Epithelial cell of prostate (primary cell): ENCODE measurements at places on chromosomes 2 and 18.

GRCh38 chr2:149928011-149928410 is 340.4 kb upstream of the MMADHC start:
- no peak for DNase-seq

DNA sequence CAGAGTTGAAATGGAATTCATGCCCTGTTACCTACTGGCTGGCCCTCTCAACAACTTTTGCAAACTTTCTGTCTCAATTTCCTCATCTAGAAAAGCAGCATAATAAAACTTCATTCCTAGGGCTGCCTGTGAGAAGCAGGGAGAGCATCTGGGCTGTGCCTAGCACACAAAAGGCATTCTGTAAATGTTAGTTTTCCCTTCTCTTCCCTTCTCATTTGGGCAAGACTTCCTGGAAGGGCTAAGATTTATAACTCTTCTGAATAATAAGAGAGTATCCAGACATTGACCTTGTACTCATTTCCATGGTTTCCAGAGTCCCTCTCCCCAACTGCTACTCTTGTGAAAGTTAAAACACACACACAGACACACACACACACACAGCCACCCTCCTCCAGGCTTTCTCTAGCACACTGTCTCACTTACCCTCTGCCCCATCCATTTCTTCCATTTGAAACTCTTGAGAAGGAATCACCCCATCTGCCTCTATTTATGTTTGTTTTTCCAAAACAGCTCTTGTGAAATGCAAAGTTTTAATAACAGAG is 302.1 kb downstream of the SMAD2 start:
- DNase-seq: no peak

GRCh38 chr2:148674063-148675020 is 29.8 kb downstream of the EPC2 start:
- DNase-seq: no peak

DNA sequence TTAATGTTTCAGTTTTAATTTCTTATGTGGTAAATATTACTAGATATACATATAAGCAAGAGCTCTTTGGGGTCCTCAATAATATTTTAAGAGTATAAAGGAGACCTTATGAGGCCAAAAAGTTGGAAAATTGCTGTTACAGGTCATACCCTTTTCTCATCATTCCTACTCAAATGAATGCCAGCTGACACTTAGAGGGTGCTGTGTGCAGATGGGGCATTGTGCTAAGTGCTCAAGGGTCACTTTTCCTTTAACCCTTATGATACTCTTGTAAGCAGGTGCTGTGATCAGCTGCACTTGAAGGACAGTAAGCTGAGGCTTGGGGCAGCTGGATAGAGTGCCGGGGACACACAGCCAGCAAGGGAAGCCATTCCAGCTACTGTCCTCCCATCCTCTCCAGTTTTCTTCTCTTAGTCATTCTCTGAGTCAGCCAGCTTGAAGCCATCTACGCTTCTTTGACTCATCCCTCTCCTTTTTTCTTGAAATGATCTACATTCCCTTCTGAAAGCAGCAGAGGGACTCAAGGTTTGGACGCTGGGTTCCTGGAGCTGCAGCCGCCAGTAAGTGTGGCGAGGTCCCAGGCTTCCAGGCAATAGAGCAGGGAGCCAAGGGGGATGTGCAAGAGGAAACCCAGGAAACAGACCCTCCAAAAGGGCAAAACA is 42.0 kb upstream of the CREB1 start:
- DNase-seq: no peak

- no peak for DNase-seq
Observed at GRCh38 chr2:47599171-47599570, 183.8 kb upstream of the MSH6 start.

- DNase-seq: no peak
Observed at GRCh38 chr2:130892793-130893785, 56.4 kb downstream of the ARHGEF4 start.

- no peak for DNase-seq
Observed at GRCh38 chr2:233756429-233757081, 3.5 kb upstream of the UGT1A1 start.

GRCh38 chr18:23401400-23402347 is 51.4 kb upstream of the RIOK3 start:
- DNase-seq: no peak

DNA sequence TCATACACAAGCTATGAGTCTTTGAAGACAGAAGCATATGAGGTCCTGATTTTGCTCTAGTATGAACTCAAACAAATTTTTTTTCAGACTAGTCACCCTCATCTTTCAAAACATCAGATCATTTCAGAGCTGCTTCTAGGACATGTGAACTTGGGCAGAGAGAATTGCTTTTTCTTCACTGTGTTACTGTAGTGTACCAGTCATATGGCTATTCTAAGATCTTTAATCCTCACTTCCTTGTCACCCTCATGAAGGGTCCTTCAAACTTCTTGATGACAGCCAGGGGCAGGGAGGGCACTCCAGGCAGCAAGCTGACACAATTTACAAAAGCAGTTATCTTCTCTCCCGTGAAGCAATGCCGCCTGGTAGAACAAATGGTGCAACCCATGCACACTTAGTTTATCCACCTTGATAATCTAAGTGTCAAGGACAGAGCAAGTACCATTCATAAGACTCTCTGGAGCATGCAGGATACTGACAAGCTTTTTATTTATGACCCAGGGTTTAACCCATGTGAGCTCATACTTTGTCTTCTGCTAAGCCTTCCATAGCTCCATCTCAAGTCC is 200.6 kb downstream of the DPP10 start:
- no peak for DNase-seq

- no peak for DNase-seq
Observed at GRCh38 chr2:33250417-33251029, 225.9 kb upstream of the RASGRP3 start.

DNA sequence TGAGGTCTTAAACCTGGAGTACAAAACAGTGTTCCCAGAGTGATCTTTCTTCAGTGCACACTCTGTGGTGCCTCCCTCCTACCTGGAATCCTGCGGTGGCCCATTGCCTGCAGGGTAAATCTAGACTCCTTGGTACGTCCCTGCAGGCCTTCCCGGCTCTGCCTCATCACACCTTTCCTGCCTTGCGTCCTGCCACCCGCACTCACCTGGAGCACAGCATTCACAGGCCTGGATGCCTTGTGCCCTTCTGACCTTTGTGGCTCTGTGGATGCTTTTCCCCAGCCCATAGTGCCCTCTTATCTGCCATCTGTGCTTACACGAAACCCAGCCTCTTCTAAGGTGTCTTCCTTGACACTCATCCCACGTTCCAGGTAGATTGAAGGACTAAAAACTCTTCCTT is 62.7 kb downstream of the PRKRA start:
- no peak for DNase-seq

DNA sequence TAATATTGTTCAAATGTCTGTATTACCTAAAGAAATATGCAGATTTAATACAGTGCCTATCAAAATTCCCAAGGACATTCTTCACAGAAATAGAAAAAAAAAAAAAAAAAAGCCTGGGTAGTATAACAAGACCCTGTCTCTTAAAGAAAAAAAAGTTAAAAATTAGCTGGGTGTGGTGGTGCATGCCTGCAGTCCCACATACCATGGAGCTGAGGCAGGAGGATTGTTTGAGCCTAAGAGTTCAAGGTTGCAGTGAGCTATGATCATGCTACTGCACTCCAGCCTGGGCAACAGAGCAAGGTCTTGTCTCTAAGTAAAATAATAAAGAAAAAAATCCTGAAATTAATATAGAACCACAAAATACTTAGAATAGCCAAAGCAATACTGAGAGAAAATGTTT is 51.9 kb downstream of the SLC16A14 start:
- no peak for DNase-seq

- DNase-seq: no peak
Observed at GRCh38 chr2:159146996-159147666, 139.4 kb downstream of the WDSUB1 start.

DNA sequence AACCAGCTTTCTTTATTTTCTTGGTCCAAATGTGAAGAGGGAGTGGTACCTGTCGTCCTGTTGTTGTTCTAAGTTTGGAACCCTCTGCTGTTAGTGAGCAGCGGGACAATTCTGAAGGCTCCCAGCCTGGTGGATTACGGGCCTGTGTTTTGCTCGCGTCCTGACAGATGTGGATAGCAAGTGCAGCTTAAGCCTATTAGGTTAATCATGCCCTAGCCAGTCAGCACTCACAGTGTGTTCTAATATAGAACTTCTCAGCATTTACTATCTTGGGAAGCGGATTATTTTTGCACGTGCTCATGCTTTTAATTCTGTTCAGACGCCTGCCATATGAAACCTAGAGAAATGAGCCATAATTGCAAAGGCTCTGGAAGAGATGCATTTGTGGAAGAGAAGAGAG is at the start of gene PCARE:
Gene PCARE, minus strand, starts transcription at position 113 of the 400 bp plus-strand sequence. CDS start 262 bp downstream, outside the sequence.
- no peak for DNase-seq

DNA sequence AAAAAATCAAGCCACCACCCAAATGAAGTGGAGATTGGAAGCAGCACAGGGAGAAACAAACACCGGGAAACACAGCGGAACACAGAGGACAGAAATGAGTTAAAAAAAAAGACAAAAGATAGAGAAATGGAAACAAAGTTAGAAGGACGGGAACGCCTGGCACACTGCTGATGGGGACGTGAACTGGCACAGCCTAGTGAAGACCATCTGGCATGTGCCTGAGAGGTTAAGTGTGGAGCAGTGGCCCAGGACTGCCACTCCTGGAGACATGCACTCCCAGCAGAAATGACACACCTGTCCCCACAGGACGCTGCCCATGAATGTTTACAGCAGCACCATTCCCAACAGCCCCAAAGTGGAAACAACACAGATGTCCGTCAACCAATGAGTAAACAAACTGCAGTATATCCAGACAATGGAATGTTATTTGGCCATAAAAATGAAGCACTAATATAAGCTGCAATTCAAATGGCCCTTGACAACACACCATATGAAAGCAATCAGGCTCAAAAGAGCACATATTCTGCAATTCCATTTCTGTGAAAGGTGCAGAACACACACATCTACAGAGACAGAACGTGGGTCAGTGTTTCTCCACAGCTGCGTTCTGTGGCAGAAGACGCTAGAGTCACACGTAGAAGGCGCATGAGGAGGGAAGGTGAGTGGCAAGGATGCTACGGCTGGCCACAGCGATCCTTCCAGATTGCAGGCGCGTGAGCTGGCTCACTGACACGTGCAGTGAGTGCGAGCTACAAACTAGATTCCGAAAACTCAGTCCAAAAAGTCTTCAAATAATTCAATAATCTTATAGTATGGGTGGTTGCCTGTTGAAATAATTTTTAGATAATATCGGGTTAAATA is 24.6 kb downstream of the THAP4 start:
- DNase-seq: no peak
